Astrocyte of the hippocampus (primary cell): ENCODE measurements at places on chromosomes 5 and 9.

GRCh38 chr5:1366514-1366913, 21.6 kb upstream of the CLPTM1L start:
- DNase-seq, result no peak

DNA sequence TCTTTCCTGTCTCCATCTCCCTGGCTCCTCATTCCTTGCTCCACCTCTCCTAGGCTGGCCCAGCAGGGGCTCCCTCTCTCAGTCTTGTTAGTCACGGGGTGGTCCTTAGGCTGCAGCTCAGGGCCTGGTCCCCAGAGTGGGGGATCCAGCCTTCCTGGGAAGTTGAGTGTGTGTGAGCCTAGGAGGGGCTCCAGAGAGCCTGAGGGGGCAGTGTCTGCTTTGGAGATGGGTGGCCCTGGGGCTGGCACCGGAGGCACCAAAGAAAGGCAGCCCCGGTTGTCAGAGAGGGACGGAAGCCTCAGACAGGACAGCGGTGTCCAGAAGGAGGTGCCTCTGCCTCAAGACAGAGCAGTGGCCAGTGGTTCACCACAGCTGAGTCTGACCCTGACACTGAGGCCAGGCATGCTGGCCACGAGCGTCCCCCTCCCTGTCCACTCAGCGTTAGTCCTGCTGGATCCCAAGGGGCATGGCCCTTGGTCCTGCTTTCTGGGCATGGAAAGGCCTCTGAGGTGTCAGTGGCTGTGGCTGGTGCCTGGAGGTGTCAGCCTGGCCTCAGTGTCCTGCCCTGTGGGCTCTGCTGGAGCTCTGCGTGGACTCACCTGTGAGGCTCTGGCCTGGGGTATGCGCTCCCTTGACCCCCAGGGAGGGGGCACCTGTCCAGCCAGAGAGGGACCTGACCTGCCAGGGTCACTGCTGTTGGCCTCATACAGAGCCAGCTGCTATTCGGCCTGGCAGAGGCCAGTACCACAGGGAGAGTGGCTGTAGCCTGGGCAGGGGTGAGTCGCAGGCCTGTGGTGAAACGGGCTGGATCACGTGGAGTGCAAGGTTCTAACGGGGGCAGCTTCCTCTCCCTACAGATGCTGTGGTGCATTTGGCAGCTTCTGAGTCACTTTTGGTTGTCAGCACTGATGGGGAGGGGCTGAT, 130.6 kb downstream of the CACNA1B start:
- DNase-seq, result no peak

GRCh38 chr9:98135938-98136337, 16.9 kb upstream of the TRIM14 start:
- no peak for DNase-seq

DNA sequence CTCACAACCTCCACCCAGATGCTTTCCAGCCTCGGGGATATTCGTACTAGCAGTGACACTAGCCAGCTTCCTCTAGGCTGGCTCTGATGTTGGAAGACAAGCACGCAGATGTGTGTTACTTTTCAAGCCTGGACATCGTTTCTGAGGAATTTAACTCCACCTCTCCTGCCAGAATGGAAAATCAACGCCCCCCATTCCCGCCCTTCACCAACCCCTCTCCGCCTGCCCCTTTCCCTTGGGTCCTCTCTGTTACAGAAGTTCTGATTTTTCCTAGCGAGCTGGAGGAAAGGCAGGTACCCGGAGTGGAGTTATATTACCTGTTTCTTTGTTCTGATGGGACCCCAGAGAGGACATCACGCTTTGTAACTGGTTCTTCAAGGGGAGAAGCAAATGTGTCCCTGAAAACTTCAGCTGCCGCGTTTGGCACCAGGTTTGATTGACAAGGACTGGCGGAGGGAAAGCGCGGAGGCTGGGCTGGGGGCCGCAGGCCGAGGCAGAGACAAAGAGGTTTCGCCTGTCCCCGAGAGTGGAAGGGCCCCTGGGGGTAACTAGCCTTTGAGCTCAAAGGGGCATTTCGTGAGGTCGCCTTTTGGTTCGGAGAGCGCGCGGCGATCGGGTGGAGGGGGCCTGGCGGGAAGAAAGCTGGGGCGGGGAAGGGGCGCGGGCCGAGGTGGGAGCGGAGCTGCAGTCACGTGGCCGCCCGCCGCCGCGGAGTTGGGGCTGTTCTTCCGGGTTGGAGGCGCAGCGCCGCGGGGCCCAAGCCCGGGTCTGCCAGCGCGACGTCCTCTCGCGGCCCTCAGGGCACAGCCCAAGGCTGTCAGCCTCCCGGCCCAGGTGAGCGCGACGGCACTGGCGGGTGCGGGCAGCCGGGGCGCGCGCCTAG, at the start of gene NNT:
TSS of gene NNT (plus strand) at position 720 of the 883 bp plus-strand sequence. CDS start 6,016 bp downstream, outside the sequence.
- DNase-seq, result peak; percentile 81

DNA sequence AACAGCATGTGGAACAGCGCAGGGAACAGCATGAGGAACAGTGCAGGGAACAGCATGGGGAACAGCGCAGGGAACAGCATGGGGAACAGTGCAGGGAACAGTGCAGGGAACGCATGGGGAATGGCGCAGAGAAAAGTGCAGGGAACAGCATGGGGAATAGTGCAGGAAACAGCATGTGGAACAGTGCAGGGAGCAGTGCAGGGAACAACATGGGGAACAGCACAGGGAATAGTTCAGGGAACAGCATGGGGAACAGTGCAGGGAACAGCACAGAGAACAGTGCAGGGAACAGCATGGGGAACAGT, 2.0 kb downstream of the LCN8 start:
- no peak for DNase-seq

GRCh38 chr5:123428521-123429220, 5.5 kb upstream of the CEP120 start:
- no peak for DNase-seq

DNA sequence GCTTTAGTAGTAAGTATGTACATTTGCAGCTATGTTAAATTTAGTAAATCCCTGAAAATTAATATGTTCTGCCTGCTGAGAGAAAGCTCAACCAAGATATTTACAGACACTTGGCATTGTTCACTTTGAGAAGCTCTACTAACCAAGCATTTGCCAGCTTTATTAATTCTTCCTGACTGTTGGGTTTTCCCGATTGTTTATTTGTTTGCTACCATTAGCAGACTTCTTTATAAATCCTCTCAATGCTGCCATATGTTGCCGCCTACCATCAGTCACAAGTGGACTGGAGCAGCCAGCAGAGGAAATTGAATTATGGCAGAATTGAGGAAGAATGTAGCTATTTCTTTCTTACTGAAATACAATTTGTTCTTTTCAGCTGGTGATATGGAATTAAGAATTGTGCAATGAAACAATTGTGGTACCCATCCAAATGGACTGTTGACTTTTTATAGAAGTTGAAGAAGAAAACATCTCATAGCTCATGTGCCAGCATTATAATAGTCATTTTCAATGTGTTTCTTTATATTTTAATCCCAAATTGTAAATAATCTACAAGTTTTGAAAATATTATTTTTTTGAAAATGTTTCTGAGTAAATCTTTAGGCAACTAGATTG, 588.7 kb upstream of the CDH6 start:
- DNase-seq, result no peak

DNA sequence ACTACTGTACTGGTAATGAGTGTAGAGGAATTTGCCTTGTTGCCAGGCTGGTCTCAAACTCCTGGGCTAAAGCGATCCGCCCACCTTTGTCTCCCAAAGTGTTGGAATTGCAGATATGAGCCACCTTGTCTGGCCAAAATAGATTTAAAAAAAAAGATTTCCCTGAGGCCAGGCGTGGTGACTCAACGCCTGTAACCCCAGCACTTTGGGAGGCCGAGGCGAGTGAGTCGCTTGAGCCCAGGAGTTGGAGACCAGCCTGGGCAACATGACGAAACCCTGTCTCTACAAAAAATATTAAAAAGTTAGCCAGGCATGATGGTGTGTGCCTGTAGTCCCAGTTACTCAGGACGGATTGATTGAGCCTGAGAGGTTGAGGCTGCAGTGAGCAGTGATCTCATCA, 62.5 kb downstream of the IPO11 start:
- peak; percentile 85 for DNase-seq

DNA sequence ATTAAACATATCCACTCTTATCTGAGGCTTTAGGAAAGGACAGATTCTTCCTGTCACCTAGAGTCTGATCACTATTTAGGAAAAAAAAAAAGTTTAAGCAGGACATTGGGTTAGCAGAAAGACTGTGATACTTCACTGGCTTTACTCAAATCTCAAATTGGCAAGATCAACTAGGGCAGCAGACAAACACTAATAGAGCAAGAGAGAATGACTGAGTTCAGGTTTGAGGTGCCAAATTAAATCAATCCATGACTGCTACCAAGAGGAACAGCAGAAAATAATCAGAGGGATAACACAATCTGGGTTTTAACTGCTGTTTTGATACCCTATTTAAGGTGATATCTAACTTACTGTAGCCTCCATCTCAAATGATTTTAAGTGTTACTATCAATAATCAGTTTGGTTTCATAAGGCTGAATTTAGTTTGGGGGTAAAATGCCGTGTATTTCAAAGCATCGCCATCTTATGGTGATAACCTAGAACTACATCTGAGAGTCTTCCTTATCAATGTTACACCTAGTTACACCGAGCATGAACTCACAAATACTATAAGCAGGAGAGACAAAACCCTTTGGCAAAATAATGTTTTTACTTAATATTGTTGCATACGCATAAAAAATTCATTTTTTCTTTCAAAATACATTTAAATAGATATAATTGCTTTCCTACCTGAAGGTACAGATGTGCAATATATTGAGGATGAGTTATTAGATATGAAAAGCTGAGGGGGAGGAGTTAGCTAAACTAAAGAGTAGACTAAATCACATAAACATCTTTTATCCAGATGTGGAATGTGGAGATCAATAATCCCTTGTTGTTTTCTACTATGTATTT, 286.4 kb upstream of the CDH12 start:
- DNase-seq, result peak; percentile 1

- DNase-seq, result no peak
Observed at GRCh38 chr5:79573983-79574890, 38.0 kb upstream of the TENT2 start.

DNA sequence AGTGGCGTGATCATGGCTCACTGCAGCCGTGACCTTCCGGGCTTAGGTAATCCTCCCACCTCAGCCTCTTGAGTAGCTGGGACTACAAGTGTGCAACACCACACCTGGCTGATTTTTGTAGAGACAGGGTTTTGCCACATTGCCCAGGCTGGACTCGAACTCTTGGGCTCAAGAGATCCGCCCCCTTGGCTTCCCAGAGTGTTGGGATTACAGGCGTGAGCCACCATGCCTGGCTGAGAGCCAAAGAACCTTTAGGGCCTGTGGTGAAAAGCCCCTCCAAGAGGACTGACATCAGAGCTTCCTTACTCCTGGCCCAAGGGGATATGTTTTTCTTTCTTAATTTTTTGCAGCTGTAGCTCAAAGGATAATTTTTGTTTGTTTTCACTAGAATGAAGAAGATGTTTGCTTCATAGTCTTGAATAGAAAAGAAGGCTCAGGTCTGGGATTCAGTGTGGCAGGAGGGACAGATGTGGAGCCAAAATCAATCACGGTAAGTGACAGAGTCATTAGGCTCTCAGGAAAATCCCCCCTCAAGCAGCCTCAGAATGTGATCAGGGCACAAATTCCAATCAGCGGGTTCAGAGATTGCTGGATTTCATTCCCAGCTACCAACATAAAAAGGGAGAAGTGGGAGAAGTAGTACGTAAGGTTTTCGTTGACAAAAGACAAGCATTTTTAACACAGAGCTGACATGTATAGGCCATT, 77.1 kb downstream of the GOLPH3 start:
- DNase-seq, result no peak

- no peak for DNase-seq
Observed at GRCh38 chr9:69500896-69501295, 171.3 kb downstream of the APBA1 start.

DNA sequence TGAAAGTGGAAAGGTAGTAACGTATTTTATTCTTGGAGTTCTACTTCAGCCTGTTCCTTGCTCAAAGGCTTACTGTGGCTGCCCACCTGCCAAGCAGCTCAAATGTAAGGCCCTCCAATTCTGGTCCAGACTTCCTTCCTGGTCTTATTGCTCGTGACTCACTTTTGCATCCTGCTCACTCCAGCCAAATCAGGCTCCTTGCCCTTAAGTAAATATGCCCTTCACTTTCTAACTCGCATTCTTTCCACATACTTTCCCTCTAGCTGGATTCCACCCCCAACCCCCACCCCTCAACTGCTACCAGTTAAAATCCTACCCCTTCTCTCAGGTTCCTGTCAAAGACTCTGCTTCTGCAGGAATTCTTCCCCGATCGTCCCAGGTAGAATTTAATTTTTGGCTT, 96.6 kb downstream of the GALNT10 start:
- DNase-seq, result peak; percentile 90

GRCh38 chr5:87770016-87770570, 357.4 kb upstream of the CCNH start:
- no peak for DNase-seq

DNA sequence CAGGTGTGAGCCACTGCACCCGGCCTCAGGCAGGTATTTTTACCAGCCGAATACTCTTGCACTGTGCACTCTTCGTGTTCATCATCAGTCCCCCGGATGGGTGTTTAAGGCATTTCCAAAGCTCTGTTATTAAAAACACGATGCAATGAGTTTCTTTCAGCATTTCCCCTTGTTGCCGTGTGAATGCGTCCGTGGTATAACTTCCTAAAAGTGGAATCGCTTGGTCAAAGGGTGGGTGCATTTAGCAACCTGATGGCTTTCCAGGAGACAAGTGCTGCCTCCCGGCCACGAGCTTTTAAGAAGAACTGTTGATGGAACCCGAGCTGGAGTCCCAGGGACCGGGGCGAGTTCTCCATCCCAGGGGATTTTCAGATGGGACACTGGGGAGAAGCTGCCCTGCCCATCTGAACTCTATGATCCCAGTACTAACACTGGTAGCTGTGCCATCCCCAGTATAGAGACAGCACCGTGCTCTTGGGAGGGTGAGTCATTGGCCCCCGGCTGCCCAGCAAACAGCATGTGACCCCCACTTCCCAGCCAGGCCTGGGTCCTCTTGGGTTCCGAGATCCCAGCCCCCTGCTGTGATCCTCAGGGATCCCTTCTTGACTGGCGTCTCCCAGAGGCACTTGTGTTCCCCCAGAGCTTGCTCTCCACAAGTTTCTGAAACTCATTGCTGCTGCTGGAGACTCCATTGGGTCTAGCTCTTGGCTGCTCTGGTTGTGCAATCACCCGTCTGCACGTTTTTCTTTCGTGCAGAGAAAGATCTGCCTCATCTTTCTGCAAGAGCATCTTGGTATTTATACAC, 169.5 kb upstream of the IER5L start:
- no peak for DNase-seq

GRCh38 chr9:112149211-112149610, 25.9 kb downstream of the SUSD1 start:
- no peak for DNase-seq

- no peak for DNase-seq
Observed at GRCh38 chr9:33136721-33137670, 30.1 kb downstream of the B4GALT1 start.

GRCh38 chr5:68047035-68047434, 168.5 kb upstream of the PIK3R1 start:
- DNase-seq, result peak; percentile 73

DNA sequence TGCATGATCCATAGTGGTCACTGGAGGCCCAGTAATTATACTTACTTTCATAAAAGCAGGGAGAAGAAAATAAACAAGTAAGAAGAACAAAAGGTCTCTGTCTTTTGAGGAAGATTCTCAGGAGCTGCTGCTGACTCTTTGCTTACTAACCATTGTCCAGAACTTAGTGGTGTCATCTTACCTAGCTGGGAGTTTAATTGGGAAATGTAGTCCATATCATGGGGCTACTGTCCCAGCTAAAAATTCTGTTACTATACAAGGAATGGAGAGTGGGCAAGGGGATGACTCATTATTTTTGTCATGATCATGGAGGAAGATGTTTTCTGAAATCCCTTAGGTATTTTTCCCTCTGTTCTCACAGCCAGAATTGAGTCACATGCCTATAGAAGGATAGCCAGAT, 639.3 kb downstream of the MTRR start:
- no peak for DNase-seq

GRCh38 chr5:133114933-133115310, 63.1 kb downstream of the HSPA4 start:
- DNase-seq, result no peak
